ENCODE measurements at places on chromosomes 5 and 9.

DNA sequence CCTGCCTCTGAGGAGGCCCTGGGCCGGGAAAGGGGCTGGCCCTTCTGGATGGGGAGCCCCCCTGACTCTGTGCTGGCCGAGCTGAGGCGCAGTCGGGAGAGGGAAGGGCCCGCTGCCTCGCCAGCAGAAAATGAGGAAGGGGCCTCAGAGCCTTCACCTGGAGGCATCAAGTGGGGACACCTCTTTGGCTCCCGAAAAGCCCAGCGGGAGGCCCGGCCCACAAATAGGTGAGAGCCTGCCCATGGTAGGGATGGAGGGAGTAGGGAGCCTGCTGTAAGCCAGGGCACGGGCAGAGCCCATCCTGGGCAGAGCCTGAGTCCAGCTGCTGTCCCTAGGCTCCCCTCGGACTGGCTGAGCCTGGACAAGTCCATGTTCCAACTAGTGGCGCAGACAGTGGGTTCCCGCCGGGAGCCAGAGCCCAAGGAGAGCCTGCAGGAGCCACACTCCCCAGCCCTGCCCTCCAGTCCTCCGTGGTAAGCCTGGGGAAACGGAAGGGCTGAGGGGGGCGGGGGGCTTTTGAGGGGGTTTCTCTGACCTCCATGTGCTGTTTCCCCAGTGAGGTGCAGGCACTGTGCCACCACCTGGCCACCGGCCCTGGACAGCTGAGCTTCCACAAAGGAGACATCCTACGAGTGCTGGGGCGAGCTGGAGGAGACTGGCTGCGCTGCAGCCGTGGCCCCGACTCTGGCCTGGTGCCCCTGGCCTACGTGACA lies 44.3 kb upstream of the TESK1 start:
- no peak for DNase-seq

GRCh38 chr9:92706218-92706940 lies 36.4 kb upstream of the IPPK start:
- DNase-seq: no peak

DNA sequence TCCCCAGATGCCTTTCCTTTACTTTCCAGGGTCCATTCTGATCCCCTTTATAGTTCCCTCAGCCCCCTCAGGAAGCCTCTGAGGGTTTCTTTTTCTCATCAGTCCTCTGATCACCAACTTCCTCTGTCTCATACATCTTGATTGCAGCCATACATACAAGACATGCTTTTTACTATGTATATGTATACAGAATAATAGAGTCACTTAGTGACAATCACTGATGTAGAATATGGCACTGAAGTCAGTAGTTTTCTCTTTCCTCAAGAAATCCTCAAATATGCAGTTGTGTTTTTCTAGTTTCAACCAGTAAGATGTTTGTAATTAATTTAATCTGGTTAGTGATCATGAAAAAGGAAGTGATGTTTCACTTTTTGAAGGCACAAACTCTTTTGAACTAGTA lies 364.1 kb downstream of the MAN2A1 start:
- DNase-seq: no peak

- no peak for DNase-seq
Observed at GRCh38 chr9:91362051-91362611, 413 bp upstream of the AUH start.

GRCh38 chr5:140311011-140311467 lies 8.1 kb upstream of the PFDN1 start:
- peak; percentile 63 for DNase-seq

- DNase-seq: no peak
Observed at GRCh38 chr9:127418037-127418471, 6.1 kb upstream of the ZNF79 start.

- DNase-seq: no peak
Observed at GRCh38 chr5:2466966-2467365, 284.5 kb downstream of the IRX2 start.

Data from AG09309 (cell line).